ENCODE measurements at places on chromosomes 5 and 9. TPM values are rescaled to one million over a fixed set of nuclear protein-coding genes. Genes with fewer than 3 reads are reported as not detected.

Gene FABP6
- total RNA-seq = not detected

Gene GMCL2
- total RNA-seq = not detected

Gene C9orf153
- total RNA-seq = 0.54 TPM

Gene OBP2B
- total RNA-seq = not detected

Gene GABRA1
- not detected for total RNA-seq

Gene DMRT3
- not detected for total RNA-seq

Gene SLC31A2
- 5.2 TPM for total RNA-seq
